ENCODE measurements at places on chromosomes 5 and 9.

DNA sequence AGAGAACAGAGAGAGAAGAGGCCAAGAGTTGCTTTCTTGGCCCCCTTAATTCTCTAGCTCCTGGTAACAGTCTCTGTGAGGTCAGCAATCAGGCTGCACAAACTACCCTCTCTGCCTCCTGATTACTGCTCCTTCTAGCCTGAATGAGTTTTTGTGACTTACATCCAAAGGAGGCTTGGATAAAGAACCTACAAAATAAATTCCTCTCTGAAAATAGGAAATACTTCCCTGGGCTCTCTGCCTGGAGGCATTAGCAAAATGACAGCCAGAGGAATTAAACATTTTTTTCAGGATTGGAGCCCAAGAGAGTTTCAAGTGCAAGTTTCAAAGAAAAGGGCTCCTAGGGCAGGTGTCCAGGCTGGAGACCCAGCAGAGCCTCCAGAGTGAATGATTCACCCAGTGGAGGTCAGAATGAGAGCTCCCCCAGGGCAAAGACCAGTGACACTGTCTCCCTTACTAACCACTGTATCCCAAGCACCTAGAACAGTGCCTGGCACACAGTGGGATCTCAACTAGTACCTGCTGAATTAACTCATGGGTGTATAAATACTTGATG is 162.5 kb downstream of the SPOCK1 start:
- no peak for DNase-seq

DNA sequence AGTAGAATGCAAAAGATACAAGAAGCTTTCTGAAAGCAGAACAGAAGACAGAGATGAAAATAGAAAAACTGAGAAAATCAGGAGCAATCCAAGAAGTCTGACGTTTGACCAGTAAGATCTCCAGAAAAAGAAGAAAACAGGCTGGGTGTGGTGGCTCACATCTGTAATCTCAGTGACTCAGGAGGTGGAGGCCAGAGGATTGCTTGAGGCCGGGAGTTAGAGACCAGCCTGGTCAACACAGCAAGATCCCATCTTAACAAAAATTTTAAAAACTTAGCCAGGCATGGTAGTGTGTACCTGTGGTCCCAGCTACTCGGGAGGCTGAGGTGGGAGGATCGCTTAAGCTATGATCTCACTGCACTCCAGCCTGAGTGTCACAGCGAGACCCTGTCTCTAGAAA is 15.9 kb downstream of the RETREG1 start:
- peak; percentile 46 for DNase-seq

DNA sequence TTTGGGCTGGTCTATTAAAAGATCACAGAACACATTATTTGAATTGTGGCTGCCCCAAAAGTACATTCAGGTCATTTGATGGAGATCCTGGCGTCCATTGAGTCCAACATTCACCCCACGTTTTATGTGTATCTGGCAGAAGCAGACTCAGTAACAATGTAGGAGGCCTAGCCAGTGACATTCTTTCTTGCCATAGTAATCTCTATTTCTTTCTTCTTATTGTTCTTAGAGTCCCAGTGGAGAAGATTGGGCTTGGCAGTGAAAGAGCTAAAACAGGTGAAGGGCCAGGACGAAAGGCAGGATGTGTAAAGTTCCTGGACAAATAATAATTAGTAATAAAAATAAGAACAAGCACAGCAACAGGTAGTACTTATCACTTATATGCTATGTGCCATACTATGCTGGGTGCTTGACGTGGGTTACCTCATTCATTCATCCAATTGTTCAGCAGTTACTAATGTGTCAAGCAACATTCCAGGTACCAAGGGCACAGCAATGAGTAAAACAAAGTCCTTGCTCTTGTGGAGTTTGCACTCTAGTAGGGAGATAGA is 12.6 kb upstream of the ANKH start:
- DNase-seq = no peak

DNA sequence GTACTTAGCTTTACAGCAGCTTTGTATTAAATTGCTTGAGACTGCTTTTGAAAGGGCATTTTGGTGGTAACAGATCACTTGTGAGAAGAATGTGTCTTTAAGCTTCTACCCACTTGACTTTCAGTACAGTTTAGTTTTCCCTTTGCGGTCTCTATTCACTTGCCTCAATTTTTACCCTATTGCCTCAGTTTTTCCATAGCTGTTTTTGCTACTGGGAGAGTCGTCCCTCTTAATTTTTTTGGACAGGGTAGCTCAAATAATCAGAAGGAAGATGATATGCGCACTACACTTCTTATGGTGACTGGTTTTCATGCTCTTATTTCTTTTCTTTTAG is 18.8 kb downstream of the UGCG start:
- DNase-seq = no peak

GRCh38 chr9:109908459-109909390 is 128.7 kb downstream of the PALM2AKAP2 start:
- DNase-seq = peak; percentile 47
